Brain (organoid and tissue), 16 donors: ENCODE measurements at places on chromosomes 7 and 10.
A peak's percentile ranks its signal among the peaks of the same experiment; 100 is the strongest.

- no peak for DNase-seq
Measured at GRCh38 chr7:144866189-144866588, 30.3 kb upstream of the TPK1 start.

DNA sequence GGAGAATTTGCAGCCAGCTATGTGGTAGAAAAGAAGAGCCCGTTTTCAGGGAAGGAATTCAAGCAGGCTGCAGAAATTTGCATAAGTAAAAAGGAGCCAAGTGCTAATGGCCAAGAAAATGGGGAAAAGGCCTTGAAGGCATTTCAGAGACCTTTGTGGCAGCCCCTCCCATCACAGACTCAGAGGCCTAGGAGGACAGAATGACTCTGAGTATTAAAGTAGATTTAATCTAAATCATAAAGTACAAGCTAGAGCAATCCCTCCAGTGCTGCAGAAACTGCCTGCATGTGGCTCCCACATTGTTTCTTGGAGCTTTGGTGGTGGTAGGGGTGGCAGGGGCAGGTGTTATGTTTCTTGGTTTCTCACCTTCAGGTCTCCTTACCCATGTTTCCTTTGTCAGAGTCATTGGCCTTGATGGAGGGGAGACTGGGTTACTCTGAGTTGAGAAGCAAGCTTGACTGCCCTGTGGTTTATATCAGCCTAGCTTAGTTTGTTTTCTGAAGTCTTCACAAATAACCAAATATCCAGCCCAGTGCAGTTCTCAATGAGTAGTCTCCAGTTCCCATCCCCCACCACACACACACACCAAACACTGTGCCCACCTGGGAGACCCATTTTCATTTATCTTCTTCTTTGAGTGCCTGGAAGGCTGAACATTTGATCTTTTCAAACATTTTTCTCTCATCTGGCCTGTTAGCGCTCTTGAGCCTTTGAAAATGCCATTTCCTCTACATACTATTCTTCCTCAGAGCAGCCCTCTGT lies 34.5 kb downstream of the ITPRIP start:
- no peak for DNase-seq

DNA sequence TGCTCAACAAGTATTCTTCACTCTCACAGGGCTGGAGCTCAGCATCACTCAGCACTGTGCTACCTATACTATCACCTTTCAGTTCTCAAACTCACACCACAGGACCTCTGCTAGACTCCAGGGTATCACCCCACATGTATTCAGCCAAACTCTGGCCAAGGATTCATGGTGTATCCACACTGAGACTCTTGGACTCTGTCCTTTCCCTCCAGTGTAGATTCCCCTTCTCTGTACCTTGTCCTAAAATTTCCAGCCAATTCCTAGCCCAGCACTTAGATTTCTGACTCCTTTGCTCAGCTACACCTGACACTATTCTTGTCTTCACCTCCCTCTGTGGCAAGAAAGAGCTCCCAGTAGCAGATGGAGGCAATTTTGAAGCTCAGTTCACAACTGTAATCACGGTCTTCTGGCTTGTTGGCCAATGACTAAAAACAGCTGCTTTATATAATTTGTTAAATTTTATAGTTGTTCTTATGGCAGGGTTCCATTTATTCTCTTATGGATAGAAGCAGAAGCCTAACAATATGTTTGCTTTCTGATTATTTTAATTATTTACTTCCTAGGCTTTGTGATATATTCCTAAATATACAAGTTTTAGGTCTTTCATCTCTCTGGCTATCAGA lies 258.8 kb downstream of the THSD7A start:
- no peak for DNase-seq

DNA sequence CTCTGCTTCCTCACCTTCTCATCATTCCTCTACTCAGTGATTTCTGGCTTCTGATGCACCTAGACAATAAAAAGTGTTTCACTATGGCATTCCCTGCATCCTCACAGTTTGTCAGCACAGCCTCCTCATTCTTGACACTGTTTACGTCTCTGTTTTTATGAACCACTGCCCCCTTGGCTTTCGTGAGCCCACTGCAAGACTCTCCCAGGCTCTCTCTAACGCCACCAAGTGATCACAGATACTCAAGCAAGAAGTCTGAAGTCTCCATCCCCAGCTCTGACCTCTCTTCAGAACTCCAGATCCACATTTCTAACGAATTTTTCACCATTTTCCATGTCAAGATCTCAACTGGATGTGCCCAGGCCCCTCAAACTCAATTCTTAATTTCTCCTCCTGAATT lies 8.9 kb downstream of the SLC16A9 start:
- no peak for DNase-seq

DNA sequence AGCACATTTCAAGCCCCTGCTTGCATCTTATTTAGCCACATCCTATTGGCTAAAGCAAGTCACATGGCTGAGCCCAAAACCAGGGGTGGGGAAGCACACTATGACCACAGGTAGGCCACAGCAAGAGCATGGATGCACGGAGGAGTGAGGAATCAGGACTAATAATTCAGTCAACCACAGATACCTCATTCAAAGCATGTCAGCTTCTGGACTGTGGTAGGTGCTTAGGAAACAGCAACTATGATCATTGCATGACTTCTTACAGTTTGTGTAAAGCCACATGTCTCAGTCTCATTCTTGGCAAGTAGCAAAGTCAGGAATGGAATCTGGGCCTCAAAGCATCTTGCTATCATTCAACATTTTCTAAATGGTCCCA lies 79.0 kb upstream of the EMX2 start:
- no peak for DNase-seq

DNA sequence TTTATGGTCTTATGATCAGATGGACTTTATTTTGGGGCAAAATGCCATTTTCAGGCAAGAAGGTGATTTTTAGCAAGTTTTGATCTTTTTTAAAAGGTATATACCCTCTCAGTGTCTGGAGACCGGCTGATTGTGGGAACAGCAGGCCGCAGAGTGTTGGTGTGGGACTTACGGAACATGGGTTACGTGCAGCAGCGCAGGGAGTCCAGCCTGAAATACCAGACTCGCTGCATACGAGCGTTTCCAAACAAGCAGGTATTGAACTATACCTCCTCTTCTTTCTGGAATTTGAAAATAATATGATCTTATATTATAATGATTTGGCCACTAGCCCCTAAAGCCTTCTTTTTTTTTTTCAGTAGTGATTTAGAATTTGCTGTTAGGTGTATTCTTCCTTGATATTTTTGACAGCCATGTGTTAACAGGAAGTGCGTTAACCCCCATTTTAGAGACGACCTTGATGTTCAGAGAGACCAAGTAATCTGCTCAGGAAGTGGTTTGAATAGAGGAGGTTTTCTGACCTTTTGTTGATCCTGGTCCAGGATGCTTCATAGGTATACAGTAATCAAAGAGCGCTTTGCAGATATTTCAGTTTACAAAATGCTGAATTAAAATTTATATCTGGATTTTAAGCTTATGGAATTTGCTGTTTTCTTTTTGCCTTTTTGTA lies 6.2 kb downstream of the BUB3 start:
- DNase-seq = no peak

GRCh38 chr10:96683065-96683464 lies 37.2 kb downstream of the PIK3AP1 start:
- no peak for DNase-seq

DNA sequence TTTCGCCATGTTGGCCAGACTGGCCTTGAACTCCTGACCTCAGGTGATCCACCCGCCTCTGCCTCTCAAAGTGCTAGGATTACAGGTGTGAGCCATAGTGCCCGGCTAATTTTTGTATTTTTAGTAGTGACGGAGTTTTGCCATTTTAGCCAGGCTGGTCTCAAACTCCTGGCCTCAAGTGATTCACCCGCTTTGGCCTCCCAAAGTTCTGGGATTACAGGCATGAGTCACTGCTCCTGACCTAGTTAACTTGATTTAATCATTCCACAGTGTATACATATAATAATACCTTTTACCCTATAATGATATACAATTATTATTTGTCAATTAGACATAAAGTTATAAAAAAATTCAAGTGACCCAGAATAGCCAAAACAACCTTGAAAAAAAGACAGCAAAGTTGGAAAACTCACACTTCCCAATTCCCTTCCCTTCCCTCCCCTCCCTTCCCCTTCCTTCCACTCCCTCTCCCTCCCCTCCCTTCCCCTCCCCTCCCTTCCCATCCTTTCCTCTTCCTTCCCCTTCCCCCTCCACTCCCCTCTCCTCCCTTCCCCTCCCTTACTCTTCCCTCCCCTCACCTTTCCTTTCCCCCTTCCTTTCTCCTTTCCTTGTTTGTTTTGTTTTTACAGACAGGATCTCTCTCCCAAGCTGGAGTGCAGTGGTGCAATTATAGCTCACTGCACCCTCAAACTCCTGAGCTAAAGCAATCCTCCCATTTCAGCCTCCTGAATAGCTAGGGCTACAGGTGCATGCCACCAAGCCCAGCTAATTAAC lies 14.8 kb upstream of the ZMIZ2 start:
- DNase-seq = no peak

- no peak for DNase-seq
Measured at GRCh38 chr7:92623544-92623943, 33.4 kb upstream of the FAM133B start.

GRCh38 chr10:79100771-79101170 lies 32.0 kb downstream of the ZMIZ1 start:
- DNase-seq = no peak

DNA sequence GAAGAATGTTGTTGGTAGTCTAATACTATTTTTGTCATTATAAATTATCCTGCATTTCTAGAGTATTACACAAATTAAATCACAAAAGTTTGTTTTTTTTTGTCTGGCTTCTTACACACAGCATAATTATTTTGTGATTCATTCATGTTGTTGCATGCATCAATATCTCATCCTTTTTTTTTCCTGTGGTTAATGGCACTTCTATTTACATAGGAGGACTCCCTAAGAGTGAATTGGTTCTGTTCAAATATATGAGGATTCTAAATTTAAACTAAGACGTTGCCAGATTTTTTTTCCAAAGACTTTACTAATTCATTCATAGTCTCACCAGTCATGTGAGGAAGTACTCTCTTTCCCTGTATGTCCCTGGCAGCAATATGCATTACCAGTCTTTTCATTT lies 303.3 kb downstream of the GPR37 start:
- no peak for DNase-seq

DNA sequence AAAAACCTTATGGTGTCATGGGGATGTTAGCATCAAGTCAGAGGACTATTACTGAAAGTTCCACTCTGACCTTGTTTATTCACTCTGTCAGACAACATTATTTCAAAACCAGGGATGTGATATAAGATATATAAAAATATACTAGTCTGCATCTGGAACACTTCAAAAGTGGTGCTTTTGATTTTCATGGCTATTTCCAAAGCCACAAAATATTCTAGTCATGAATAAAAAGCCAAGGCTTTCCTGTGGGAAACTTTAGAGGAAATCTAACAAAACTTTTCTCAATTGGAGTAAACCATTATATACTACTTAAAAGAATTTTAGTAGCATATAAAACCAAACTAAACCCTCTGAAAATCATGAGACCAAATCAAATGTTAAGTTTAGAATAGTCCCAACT lies 205.2 kb downstream of the TMEM26 start:
- DNase-seq = no peak

- DNase-seq = no peak
Measured at GRCh38 chr10:35467186-35467585, 130.9 kb downstream of the CCNY start.

DNA sequence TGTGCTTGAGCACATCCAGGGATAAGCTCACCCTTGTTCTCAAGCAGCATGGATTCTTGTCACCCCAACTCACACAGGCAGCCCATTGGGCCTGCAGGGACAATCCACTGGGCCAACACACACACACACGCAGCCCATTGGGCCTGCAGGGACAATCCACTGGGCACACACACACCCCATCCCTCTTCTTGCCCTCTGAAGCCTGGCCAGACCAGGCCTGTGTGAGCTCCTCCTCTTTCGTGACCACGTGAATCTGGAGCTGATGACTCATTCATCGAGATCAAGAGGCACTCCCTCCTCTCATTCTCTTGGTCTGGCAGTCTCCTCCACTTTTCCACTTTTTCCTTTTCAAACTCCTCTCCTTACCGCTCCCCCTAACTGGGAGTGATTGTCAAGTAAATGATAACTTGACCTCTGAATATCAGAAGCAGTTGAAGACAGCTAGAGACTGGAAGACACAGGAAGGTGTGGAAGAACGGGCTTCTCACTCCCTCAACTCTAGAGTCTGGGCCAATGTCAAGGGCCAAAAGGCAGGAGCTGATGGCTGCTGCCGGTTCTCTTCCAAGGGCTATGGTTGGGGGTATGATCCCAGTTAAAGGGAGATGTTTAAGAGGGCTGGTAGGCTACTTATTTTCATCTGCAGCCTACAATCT lies 89.7 kb downstream of the HIPK2 start:
- DNase-seq = no peak

- DNase-seq = peak; percentile 63
Measured at GRCh38 chr10:97916586-97916985, 66.9 kb downstream of the GOLGA7B start.

- DNase-seq = no peak
Measured at GRCh38 chr7:152419473-152420429, 16.1 kb downstream of the KMT2C start.

- DNase-seq = peak; percentile 72
Measured at GRCh38 chr10:91597197-91597881, 35.5 kb downstream of the PPP1R3C start.

- no peak for DNase-seq
Measured at GRCh38 chr10:122657255-122657654, 42.4 kb downstream of the C10orf120 start.

GRCh38 chr10:23359692-23360380 lies 15.2 kb upstream of the C10orf67 start:
- DNase-seq = no peak

DNA sequence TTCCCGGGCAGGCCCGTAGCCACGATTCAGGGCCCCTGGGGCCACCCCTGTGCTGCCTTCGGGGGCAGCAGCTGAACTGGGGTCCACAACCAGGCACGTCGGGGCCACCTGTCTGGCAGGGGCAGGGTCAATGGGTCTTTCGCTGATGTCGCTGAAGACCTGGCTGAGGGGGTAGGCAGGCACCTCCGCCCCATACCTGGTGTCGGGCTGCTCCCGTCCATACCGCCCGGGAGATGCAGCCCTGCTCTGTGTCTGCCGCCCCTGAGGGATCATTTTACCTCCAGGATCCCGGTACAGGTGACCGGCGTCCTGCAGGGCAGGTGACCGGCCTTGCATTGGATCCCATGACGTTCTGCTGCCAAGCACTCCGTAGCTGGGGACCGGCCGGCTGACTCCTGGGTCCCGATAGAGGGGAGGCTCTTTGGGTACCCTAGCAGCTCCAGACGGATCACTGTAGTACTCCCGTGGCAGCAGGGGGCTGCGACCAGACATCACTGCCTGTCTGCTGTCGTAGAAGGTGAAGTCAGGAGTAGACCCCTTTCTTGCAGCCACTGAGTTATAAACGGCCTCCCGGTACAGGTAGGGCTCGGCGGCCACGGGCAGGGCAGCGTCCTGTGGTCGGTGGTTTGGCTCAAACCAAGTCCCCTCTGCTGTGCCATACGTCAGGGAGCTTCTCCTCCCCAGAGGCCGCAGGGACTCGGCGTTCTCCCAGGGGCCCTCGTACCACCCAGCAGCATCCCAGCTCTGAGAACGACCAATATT lies 85.2 kb downstream of the ZRANB1 start:
- DNase-seq = no peak

DNA sequence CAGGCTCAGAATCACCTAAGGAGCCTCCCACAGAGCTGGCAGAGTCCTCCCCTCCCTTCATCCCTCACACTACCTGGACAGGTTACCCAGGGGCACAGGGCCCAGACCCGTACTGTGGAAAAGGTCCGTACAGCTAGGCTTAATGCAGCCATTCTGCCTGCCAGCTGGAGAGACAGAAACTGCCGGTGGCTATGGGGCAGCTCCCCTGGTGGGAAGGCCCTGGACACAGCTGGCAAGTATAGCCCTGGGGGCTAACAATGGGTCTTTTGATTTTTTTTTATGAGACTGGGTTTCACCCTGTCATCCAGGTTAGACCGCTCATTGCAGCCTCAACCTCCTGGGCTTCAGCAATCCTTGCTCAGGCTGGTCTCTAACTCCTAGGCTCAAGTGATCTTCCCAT lies 68.3 kb downstream of the GNA12 start:
- DNase-seq = no peak
